ENCODE measurements at places on chromosomes 3 and 15. TPM values are rescaled to one million over a fixed set of nuclear protein-coding genes. Genes with fewer than 3 reads are reported as not detected.

DNA sequence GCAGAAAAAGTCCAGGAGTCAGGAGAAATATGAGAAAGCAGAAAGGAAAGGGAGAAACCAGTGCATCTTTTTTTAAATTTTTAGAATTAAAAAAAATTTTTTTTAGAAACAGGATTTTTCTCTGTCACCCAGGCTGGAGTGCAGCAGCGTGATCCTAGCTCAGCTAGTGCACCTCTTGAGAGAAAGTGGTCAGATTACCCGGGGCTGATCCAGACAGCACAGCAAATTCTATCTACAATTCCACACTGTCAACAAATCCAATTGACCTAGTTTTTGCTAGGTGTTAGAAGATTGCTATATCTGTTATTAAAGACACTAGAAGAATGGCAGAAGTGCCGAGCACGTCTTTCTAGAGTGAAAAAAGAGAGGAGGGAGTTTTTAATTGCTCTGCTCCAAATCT lies 117.3 kb downstream of the RFTN1 start:
- DNase-seq, result no peak

DNA sequence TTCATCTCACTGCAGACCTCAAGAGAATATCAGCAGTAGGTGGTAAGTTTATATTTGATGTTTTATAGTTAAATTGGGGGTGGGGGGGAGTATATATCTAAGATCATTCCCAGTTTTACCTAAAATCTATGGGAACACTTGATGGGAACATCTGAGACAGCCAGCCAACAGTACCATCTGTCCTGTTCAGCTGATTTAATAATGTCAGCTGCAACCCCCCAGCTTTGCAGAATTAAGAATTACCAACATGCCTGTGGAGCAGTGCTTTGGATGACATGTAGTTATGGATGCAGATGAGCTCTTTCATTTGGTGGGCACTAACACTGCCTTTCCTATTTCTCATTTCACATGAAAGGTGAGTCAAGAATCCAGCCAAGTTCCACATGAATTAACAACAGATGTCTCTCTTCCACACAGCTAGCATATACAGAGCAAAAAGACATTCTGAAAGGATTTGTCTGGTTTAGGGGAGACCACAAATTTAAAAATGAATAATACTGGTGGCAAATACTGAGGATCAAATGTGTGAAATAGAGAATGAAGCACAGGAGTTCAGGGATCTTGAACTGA lies 76.2 kb downstream of the SETD5 start:
- no peak for DNase-seq

- no peak for DNase-seq
Observed at GRCh38 chr15:31004220-31004733, 12.8 kb upstream of the MTMR10 start.

GRCh38 chr3:101484805-101485620 lies 28.0 kb downstream of the SENP7 start:
- DNase-seq, result no peak

- DNase-seq, result no peak
Observed at GRCh38 chr3:69723389-69723788, 15.9 kb upstream of the MITF start.

The CPN2 gene
- not detected for total RNA-seq

GRCh38 chr3:151579571-151580270 lies 118.9 kb upstream of the IGSF10 start:
- DNase-seq, result no peak

The ZPLD1 gene
- total RNA-seq, result 0.10 TPM

The THRB gene
- total RNA-seq, result 36.8 TPM

GRCh38 chr15:98873441-98874218 lies 134.0 kb downstream of the PGPEP1L start:
- DNase-seq, result no peak

GRCh38 chr3:9399337-9399703 lies 1.9 kb downstream of the SETD5 start:
- DNase-seq, result no peak

- no peak for DNase-seq
Observed at GRCh38 chr15:76972389-76973361, 22.3 kb upstream of the PSTPIP1 start.

The CCDC39 gene
- total RNA-seq, result not detected

The NME9 gene
- total RNA-seq, result 0.49 TPM

DNA sequence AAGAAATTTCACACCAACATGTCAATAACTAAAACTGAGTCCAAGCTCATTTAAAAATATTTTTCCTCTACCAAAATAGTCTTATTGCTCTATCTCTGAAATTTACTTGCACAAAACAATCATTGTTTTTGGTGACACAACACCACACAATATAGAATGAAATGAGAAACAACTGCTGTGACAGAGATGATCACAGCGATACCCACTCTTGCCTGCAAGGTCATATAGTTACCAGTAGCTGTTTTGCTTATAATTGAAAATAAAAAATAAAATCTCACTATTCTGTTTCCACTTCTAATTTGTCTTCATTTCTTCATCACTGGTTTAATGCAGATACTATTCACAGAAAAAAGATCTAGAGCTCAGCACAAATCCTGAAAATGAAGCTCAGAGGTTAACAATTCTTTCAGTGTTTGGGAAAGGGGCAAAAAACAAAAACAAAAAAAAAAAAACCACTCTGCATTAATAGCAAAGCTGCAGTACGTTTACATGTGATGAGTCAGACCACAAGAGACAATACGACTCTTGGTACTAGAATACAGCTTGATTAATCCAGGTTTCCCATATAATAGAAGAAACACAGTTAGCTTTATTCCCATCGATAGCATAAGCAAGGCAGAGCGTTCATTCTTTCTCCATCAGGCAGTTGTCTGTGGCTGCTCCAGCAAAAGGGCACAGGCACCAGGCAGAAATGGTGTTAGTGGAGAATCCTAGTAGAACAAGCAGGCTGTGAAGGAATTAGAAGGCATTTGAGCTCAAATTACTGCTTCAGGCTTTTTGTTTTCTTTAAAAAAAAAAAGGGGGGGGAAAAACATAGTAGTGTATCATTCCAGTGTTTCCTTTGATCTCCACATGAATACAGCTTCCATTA lies 773 bp downstream of the ANKRD28 start:
- DNase-seq, result no peak

- DNase-seq, result no peak
Observed at GRCh38 chr15:52699457-52699856, 20.3 kb upstream of the ATOSA start.

The TMEM89 gene
- total RNA-seq, result not detected

The SLC2A2 gene
- total RNA-seq, result not detected

DNA sequence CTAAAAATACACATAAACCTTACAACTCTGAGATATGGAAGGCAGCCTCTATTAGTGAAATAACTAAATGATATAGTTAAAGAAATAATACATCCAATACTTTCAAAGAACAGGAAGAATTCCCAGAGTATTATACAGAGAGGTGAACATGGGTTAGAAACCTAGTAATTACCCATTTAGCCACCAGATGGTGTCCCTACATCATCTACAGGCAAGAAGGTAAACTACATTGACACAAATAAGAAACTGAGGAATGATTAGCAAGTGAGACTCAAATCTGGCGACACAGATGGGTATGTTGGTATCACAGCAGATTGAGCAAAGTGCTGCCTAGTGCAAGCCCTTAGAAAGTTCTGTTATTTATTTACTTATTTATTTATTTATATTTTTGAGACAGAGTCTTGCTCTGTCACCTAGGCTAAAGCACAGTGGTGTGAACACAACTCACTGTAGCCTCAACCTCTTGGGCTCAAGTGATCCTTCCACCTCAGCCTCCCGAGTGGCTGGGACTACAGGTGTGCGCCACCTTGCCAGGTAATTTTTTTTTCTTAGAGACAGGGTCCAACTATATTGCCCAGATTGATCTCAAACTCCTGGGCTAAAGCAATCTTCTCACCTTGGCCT lies 28.2 kb downstream of the NEK4 start:
- DNase-seq, result no peak

DNA sequence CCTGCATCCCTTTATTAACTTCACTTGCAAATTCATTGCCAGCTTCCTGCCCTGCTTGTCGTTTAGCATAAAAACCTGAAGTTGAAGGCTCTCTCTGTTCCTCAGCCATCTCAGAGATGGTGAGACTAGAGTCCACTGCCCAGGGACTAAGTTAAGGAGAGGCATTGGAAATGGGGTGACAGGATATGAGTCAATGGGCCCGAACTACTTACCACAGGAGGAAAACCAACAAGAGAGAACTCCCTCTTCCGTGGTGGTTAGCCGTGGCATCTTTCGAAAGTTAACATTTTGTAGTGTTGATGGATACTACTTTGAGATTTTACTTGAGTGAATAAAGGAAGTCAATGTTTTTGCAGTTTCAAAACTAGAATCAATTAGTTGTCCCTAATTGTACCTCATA lies 65.3 kb downstream of the LRTM1 start:
- DNase-seq, result no peak

DNA sequence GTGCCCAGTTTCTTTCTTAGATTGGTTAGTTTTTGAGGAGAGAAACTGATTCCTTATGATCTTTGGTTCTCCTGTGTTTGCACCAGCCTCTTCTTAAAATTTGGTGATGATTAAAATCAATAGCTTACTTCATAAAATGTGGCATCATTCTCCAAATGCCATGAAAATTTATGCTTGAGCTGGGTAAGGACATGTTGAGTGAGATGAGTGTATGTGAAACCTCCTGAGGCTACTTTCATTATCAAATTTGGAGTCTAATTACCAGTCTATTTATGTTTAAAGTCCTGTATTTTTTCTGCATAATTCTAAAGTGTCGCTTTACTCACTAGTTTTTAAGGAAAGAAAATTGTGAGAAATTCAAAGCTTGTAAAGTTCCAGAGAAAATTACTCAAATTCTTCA lies 102.1 kb downstream of the DIPK2A start:
- no peak for DNase-seq
